Sigmoid colon (tissue), 7 donors: ENCODE measurements at places on chromosomes 13 and 19. TPM values are rescaled to one million over a fixed set of nuclear protein-coding genes. Genes with fewer than 3 reads are reported as not detected.

Gene DNAAF3
- not detected for total RNA-seq

Gene OR7G3
- not detected for total RNA-seq

Gene ZNF93
- total RNA-seq = 14.4 TPM

Gene PABPC3
- total RNA-seq = not detected

Gene NACC1
- 20.5 TPM for total RNA-seq

Gene LILRB1
- 3.9 TPM for total RNA-seq

Gene ZNF724
- 2.5 TPM for total RNA-seq

Gene CAMSAP3
- total RNA-seq = not detected

Gene GPR12
- total RNA-seq = under 0.01 TPM

Gene B3GLCT
- total RNA-seq = 7.5 TPM

Gene CFAP97D2
- total RNA-seq = not detected

Gene TUBA3C
- total RNA-seq = not detected

Gene MBD3L2
- total RNA-seq = not detected

Gene C19orf18
- 0.66 TPM for total RNA-seq

Gene PCDH20
- 6.1 TPM for total RNA-seq

Gene B3GNT8
- total RNA-seq = 4.6 TPM

Gene OR7C1
- under 0.01 TPM for total RNA-seq

Gene SPIB
- total RNA-seq = not detected

Gene CLEC17A
- total RNA-seq = not detected

Gene CD22
- total RNA-seq = 2.2 TPM

Gene DMKN
- total RNA-seq = 33.0 TPM

Gene S1PR4
- 0.36 TPM for total RNA-seq

Gene IGSF23
- total RNA-seq = not detected

Gene IGFL2
- total RNA-seq = not detected

Gene SHISA7
- total RNA-seq = 0.28 TPM

Gene NRTN
- 6.1 TPM for total RNA-seq

Gene DAND5
- total RNA-seq = 1.8 TPM

Gene APOC1
- 2.3 TPM for total RNA-seq

Gene ZNF253
- 6.4 TPM for total RNA-seq

Gene SPACA6
- total RNA-seq = 19.9 TPM

Gene CATSPERD
- total RNA-seq = not detected

Gene CYP2A6
- not detected for total RNA-seq

Gene CCDC70
- not detected for total RNA-seq

Gene DNAJC15
- 15.3 TPM for total RNA-seq
